Stimulated activated CD8-positive, alpha-beta memory T cell treated with anti-CD3 and anti-CD28 coated beads, Interleukin-2, amount 100 ng/mL, for 1 hour (primary cell): ENCODE measurements at places on chromosomes 2 and 18.

DNA sequence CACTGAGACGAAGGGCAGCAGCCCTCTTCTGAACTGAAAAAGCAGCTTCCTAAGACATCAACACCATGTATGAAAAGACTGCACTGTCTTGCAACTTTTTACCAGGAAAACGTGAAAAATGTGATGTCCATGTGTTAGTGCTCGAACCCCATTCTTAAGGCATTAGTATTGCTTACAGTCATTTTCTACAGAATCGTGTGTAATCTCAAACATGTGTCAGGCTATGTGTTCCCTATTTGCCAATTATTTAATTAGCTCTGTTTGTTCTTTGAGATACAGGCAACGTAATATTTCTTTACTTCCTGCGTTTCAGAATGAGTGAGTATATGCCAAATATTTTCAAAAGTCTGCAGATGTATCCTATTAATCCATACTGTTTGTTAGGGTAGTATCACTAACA, 307.7 kb upstream of the CCDC68 start:
- no peak for DNase-seq

DNA sequence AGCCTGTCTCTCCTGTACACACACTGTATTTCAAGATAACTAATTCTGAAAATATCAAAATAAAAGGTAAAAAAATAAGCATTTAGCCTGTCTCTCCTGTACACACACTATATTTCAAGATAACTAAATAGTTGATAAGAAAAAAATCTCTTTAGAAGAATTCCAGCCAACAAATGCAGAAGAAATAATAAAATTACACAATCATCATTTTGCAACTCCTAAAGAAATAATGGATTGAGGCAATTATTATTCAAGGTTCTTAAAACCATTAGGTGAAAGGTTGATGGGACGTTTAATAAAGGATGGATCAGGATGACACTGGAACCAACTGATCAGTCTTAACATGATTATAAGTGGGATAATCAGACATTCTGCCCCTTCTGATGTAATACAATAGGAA, 148.0 kb upstream of the FN1 start:
- DNase-seq = no peak

DNA sequence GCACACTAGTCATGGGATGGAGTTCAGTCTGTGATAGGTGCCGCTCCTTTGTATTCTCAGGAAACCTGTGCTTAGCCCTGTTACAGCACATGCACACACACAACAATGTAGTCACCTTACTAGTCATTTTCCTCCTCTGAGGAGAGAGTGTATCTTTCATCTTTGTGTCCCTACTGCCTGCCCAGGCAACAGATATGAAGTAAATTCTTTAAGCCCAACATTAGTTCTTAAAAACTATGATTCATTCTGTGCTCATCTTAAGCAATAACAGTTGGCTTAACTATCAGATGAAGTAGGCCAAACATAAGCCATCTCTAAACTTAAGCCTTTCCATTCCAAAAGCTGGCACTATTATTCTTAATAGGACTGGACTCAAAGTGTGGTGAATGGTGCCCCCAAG, 186.5 kb downstream of the LNPK start:
- no peak for DNase-seq

- DNase-seq = no peak
Measured at GRCh38 chr2:209771474-209772289, at the start of gene UNC80. UNC80 (plus strand) TSS chr2:209771832; CDS start chr2:209772073, 241 bp downstream.

- DNase-seq = no peak
Measured at GRCh38 chr2:234669621-234670020, 172.7 kb upstream of the ARL4C start.

DNA sequence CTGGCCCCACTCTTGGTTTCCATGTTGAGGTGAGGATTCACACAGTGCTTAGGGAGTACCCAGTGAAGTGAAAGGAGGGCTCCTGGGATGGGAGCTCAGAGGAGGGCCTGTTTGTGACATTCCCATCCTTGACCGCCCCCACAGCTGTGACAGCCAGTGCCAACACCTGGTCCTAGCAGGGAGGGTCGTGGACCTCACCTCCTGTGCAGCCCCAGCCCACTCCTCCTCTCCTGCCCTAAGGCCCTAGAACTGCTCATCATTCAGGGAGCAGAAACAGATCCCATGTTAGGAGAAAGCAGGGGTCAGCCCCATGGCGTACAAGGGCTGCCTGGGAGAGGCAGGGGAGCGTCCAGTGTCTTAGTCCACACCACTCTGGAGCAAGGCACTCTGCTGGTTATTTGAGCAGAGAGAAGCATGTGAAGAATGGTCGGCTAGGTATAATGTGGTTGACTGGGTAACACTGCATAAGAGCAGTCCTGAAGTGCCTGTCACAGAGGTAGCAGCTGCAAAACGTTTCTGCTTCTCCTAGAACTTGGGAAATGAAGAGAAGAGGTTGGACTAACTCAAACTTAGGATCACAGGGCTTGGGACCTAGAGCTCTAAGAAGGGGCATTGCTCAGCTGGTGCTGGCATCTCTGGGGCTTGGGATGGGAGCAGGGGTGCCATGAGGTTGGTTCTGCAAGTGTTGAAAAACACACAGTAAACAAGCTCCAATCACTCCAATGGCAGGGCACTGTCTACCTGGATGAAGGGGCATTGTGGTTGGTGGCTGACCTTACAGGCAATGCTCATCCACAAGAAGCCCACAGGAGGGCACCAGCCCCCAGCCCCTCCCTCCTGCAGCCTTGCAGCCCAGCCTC, 55.6 kb downstream of the FAM168B start:
- DNase-seq = no peak
